ENCODE measurements at places on chromosomes 5 and 9. TPM values are rescaled to one million over a fixed set of nuclear protein-coding genes. Genes with fewer than 3 reads are reported as not detected.

The NOTCH1 gene
- total RNA-seq: 17.3 TPM

The PCDHGB2 gene
- 4.1 TPM for total RNA-seq

The DNM1 gene
- 63.7 TPM for total RNA-seq

The MSX2 gene
- total RNA-seq: 0.79 TPM

The GFI1B gene
- not detected for total RNA-seq

The PCDHB13 gene
- 0.94 TPM for total RNA-seq

The ZNF879 gene
- 4.1 TPM for total RNA-seq

The ENTREP1 gene
- under 0.01 TPM for total RNA-seq

The TAF11L14 gene
- not detected for total RNA-seq
